ENCODE measurements at places on chromosomes 6 and 20. TPM values are rescaled to one million over a fixed set of nuclear protein-coding genes. Genes with fewer than 3 reads are reported as not detected.
A peak's percentile ranks its signal among the peaks of the same experiment; 100 is the strongest.

The C20orf202 gene
- 0.35 TPM for total RNA-seq

The TJAP1 gene
- total RNA-seq = 15.9 TPM

The IL20RA gene
- total RNA-seq = 23.4 TPM

The CFB gene
- total RNA-seq = 1.6 TPM

The HLA-DPA1 gene
- total RNA-seq = 18.6 TPM

The SH3BGRL2 gene
- total RNA-seq = 8.5 TPM

The HEY2 gene
- 6.1 TPM for total RNA-seq

The FAM217A gene
- total RNA-seq = not detected

- no peak for DNase-seq
These were observed 22.7 kb downstream of the COL11A2 start for GRCh38 chr6:33169291-33170175.

DNA sequence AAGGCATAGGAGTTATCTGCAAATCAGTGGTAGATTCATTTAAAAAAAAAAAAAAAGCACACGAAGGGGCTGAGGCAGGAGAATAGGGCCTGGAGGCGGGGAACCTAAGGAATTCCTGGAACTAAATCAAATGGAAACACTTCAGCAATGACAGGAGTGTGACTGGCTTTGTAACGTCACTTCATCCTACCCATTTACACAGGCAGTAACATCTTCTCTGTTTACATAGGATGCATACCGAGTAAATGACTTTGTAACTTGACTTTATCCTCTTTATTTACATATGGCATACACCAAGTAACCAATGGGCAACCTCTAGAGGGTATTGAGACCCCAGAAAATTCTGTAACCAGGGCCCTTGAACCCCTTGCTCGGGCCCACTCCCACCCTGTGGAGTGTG lies 56.4 kb upstream of the IYD start:
- DNase-seq = no peak

DNA sequence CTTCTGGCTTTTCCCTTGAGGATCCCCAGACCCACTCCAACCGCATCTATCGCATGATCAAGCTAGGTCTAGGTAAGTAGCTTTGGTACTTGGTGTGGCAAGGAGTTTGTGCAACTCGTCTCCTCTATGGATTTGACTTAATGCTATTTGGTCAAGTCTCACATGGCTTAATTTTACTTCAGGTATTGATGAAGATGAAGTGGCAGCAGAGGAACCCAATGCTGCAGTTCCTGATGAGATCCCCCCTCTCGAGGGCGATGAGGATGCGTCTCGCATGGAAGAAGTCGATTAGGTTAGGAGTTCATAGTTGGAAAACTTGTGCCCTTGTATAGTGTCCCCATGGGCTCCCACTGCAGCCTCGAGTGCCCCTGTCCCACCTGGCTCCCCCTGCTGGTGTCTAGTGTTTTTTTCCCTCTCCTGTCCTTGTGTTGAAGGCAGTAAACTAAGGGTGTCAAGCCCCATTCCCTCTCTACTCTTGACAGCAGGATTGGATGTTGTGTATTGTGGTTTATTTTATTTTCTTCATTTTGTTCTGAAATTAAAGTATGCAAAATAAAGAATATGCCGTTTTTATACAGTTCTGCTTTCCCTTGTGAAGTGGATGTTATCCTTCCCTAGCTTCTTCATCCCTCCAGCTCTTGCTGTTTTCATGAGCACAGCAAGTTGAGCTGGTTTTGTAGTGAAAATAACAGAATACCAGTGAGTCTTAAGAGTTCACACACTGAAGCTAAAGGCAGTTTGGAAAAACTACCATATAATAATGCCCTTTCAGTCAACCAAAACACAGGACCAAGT lies 3.8 kb downstream of the SLC35B2 start:
- no peak for DNase-seq

- no peak for DNase-seq
These were observed 3.2 kb downstream of the OSBPL2 start for GRCh38 chr20:62241506-62241905.

- DNase-seq = no peak
These were observed 198.7 kb downstream of the GPX5 start for GRCh38 chr6:28724395-28724794.

GRCh38 chr20:32314768-32315167 lies 37.3 kb downstream of the KIF3B start:
- DNase-seq = no peak

DNA sequence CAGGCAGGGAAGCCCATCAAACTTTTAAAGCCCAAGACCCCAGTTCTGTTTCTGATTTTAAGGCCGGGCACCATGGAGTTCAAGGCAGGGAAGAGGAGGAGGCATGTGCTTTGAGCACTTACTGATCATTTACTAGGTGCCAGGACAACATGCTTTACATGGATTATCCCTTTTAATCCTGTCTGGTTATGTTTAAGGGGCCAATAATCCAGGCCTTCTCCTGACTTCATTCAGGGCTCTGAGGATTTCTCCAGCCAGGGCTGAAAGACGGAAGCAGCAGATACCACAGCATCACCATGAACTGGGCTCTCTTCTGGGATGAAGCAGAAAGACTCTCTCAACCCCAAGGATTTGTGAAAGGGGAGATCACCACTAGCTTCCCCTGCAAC lies 4.1 kb downstream of the CCND3 start:
- DNase-seq = no peak

GRCh38 chr6:2966347-2966746 lies 5.0 kb downstream of the SERPINB6 start:
- no peak for DNase-seq

GRCh38 chr6:133591275-133591674 lies 297.6 kb upstream of the TCF21 start:
- DNase-seq = no peak

- no peak for DNase-seq
These were observed 36.5 kb downstream of the LAMP5 start for GRCh38 chr20:9550871-9551270.

DNA sequence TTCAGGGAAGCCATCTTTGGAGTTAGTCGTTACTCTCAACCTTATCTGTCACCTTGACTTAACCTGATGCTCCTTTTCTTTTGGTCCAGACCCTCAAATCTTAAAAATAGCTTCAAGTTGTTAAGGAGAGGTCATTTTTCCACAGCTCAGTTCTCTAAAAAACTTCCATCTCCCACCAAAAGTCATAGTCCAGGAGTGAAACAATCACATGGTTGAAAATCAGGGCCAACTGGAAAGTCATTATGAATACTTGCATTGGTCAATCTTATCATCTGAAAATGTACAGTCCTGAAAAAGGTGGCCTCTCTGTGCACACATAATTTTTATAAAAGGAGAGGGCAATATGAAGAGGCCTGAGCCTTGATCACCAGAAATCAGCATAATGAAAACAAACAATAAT lies 195.7 kb downstream of the BCAS1 start:
- DNase-seq = no peak

- peak; percentile 26 for DNase-seq
These were observed 1.4 kb downstream of the LRFN2 start for GRCh38 chr6:40585651-40586269.

DNA sequence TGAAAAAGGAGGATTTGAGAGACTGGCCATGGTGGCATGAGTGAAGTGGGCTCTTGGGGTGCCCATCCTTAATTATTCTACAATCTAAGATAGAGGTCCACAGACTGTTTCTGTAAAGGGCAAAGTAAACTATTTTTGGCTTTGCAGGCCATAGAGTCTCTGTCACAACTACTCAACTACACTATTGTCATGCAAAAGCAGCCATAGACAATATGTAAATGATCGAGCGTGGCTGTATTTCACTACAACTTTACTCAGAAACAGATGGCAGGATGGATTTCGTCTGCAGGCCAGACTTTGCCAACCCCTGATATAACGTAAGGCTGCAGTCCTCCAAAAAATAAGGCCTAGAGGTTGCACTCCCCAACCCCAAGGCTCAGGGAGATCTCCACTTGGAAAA lies 58.2 kb upstream of the NAA20 start:
- DNase-seq = no peak

- peak; percentile 28 for DNase-seq
These were observed at the start of gene CLPSL2 for GRCh38 chr6:35776364-35777215. Gene CLPSL2 (plus strand): TSS chr6:35776598. CDS start chr6:35776619, 21 bp downstream.

GRCh38 chr20:40806929-40807820 lies 118.1 kb upstream of the MAFB start:
- DNase-seq = no peak

GRCh38 chr20:63321148-63321831 lies 28.3 kb downstream of the COL20A1 start:
- peak; percentile 86 for DNase-seq

GRCh38 chr6:143549221-143549948 lies 37.9 kb upstream of the FUCA2 start:
- DNase-seq = no peak

GRCh38 chr6:137903274-137903932 lies 36.3 kb downstream of the TNFAIP3 start:
- no peak for DNase-seq

DNA sequence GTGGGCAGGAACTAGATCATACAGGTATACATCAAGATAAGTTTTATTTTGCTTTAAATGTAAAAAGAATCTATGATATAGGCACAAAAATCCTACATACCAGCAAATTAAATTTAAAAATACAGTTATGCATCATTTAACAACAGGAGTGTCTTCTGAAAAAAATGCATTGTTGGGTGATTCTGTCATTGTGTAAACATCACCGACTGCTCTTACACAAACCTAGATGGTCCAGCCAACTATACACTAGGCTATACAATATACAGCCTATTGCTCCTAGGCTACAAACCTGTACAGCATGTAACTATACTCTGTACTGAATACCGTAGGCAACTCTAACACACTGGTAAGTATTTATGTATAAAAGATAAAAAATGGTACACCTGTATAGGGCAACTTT lies 139.4 kb downstream of the RNGTT start:
- no peak for DNase-seq

GRCh38 chr6:90846824-90847223 lies 260.0 kb upstream of the MAP3K7 start:
- DNase-seq = no peak

GRCh38 chr20:44326391-44327159 lies 10.3 kb upstream of the R3HDML start:
- no peak for DNase-seq

- DNase-seq = no peak
These were observed 60.9 kb downstream of the PGM3 start for GRCh38 chr6:83132121-83132520.

GRCh38 chr6:116373940-116374339 lies 3.2 kb downstream of the DSE start:
- DNase-seq = no peak

GRCh38 chr6:53984163-53984562 lies 127.1 kb upstream of the MLIP start:
- no peak for DNase-seq

DNA sequence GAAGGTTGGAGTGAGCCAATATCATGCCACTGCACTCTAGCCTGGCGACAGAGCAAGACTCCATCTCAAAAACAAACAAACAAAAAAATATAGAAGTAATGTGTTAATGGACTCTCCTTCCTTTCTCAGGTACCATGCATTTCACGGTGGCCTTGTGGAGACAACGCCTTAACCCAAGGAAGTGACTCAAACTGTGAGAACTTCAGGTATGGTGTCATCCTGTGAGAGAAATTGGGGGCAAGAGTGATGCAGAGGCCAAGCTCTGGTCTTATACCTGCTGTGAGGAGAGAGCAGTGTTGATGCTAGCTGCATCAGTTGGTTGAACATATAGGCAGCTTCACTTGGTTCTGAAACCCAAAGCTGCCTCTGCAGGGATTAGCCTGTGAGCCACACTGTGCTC lies 6.2 kb downstream of the ITCH start:
- no peak for DNase-seq

DNA sequence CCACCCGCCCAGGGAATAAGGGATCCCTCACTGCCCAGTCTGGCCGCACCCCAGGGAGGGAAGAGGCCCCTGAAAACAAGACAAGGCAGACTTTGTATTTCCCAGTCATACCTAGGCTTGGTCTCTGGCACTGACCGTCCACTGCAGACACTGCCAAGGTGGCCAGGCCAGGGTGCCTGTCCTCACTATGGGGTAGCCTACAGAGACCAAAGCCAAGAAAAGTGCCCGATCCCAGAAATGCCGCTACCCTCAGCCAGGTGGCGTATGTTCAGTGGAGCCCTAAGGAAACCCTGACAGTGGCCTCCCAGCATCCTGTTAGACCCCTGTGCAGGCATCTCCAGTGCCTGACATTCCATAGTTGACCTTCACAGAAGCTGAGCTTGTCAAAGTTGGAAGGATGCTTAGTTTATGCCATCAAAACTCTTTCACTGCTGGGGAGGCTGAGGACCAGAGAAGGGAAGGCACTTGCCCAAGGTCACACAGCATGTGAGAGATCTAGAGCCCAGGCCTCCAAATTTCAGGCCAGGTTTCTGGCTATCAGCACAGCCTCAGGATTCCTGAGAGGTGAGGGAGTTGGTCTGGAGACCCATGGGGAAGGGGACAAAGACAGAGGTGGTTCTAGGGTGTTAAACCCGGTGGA lies 2.5 kb downstream of the SCRT2 start:
- no peak for DNase-seq

DNA sequence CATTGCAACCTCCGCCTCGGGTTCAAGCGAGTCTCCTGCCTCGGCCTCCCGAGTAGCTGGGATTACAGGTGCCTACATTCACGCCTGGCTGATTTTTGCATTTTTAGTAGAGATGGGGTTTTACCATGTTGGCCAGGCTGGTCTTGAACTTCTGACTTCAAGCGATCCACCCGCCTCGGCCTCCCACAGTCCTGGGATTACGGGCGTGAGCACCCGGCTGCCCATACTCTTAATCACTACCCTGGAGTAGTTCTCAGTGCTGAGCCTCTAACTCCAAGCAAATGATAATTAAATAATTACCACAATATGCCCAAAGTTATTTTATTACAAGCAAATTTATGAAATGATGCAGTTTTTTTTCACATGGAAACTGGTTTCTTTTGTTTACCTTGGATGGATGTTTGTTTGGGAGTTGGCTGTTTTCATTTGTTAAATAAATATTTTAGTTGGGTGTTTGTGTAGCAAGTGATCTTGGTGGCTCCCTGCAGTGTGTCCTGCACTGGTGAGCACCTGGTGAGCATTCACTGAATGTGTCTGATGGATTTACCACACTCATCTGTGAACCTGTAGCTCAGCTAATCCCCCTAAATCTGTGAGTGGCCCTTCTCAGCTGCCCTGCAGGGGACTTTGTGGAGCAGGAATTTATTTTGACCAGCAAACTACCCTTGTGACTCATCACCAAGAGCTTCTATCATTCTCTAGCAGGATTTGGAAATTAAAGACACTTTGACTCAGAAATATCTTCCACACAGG lies 36.9 kb downstream of the UTRN start:
- no peak for DNase-seq

DNA sequence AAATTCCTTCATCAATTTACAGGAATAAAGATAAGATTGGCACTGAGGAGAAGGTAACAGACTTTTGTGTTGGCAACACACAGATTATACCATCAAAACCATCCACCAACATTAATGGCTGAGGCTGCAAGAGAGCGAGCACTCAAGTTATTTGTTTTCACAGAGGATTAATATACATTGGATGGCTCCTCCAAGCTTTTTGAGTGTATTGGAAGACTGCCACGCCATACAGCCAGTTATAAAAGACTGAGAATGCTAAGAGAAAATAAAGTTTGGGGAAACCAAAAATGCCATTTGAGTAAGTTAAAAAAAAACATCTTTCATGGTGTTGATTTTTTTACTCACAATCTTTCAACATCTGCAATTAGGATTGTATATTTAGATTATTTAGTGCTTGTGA lies 973.8 kb upstream of the SLC35B3 start:
- no peak for DNase-seq

GRCh38 chr6:140077827-140078560 lies 703.5 kb upstream of the CITED2 start:
- peak; percentile 90 for DNase-seq

- DNase-seq = no peak
These were observed 31.0 kb downstream of the ADAT2 start for GRCh38 chr6:143419526-143419925.

GRCh38 chr6:68473433-68474210 lies 161.5 kb upstream of the ADGRB3 start:
- no peak for DNase-seq

GRCh38 chr6:40804905-40805304 lies 217.7 kb upstream of the LRFN2 start:
- no peak for DNase-seq
